GM04504 (cell line): ENCODE measurements at places on chromosomes 12 and 14.

DNA sequence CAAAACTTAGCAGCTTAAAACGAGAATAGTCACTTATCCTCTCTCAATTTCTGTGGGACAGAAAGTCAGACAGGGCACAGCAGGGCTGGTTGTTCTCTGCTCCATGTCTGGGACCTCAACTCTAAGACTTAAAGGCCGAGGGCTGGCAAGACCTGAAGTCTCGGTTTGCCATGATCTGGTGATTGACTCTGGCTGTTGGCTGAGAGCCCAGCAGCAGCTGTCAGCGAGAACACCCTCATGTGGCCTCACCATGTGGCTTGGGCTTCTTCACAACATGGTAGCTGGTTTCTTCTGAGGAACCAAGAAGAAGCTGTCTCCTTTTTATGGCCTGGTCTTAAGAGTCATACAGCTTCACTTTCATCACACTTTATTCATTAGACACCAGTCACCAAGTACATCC is 1.7 kb upstream of the VASH1 start:
- DNase-seq = no peak

- no peak for DNase-seq
Observed at GRCh38 chr12:95497031-95497430, 23.1 kb downstream of the METAP2 start.

DNA sequence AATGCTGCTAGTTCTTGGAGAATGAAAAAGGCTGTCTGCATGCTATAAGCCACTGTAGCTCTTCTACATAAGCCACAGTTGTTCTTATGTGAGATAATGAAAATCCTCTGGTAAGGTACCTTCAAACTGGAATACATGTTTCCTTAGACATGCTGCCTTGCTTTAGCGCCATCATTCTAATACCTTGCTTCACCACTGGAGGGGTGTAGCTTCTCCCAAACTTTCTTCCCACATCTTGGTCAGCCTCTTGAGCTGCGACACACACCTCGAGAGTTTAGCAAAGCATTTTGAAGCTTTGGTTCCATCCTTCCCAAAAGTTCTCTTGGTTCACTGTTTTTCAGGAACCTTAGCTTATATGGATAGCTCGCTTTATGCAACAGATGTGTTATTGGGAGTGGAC is 69.5 kb downstream of the NKX2-1 start:
- no peak for DNase-seq

- DNase-seq = peak; percentile 10
Observed at GRCh38 chr12:5335069-5335468, 96.8 kb upstream of the NTF3 start.

- peak; percentile 57 for DNase-seq
Observed at GRCh38 chr12:54140588-54141388, 48.0 kb downstream of the SMUG1 start.

DNA sequence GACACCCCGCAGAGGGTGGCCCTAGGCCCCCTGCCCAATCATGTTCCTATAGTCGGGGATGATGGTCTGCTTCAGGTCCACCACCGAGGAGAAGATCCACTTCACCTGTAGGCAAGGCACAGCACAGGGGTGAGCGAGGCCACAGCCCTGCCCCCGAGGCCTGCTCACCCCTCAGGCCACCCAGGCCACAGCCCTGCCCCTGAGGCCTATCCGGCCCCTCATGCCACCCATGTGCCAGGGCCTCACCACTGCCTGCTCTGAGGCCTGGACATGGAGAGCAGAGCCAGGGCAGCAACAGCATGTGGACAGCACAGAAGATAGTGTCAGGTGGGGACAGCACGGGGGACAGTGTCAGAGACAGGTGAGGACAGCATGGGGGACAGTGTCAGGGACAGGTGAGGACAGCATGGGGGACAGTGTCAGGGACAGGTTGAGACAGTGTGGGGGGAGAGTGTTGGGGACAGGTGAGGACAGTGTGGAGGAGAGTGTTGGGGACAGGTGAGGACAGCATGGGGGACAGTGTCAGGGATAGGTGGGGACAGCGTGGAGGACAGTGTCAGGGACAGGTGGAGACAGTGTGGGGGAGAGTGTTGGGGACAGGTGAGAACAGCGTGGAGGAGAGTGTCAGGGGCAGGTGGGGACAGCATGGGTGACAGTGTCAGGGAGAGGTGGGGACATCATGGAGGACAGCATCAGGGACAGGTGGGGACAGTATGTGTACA is 239.7 kb downstream of the TMEM121 start:
- DNase-seq = no peak
